SIG-M5 (cell line): ENCODE measurements at places on chromosomes 5 and 9.

DNA sequence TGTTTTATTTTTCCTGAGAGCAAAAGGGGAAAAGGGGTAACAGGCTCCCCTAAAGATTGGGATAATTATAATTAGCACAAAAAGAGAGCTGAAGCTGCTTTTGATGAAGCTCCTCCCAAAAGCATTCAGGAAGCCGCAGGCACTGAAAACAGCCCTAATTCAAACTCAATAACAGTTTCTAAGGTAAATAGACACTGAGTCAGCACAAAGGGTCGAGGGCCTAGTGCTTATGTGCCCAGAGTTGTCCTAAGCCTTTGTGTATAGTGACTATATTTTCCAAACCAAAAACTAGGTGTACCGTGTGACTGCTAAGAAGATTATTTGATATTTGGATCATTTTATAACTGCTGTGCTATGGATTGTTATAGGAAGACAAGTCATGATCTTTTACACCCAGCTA is 67.7 kb downstream of the HMHB1 start:
- no peak for DNase-seq

- no peak for DNase-seq
Measured at GRCh38 chr5:38615981-38616451, 59.6 kb upstream of the LIFR start.

GRCh38 chr5:95162231-95162992 is 122.5 kb downstream of the MCTP1 start:
- peak; percentile 15 for DNase-seq

GRCh38 chr9:90054810-90055209 is 450.0 kb downstream of the GADD45G start:
- no peak for DNase-seq

- no peak for DNase-seq
Measured at GRCh38 chr5:15948190-15948589, 231.4 kb downstream of the MARCHF11 start.

DNA sequence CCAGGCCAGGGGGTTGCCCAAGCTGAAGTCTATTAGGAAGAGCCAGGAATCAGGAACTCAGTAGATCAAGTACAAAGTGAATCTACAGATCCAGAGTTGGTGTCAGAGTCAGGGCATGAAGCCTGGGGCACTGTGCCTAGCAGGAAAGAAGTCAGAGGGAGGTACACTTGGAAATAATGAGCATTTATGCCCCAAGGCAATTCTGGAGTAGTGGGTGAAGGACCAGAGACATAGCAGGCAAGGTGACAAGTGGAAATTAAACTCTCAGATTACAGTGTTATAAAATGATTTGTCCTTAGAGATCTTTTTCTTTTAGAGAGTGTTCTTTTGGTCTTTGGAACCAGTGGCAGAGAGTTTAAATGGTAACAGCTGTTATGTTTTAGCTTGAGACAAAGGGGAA is 138.0 kb downstream of the ADAMTSL1 start:
- no peak for DNase-seq

- DNase-seq, result no peak
Measured at GRCh38 chr5:13218518-13218917, 726.0 kb downstream of the DNAH5 start.

GRCh38 chr9:132485393-132485792 is 75.4 kb downstream of the CFAP77 start:
- no peak for DNase-seq

DNA sequence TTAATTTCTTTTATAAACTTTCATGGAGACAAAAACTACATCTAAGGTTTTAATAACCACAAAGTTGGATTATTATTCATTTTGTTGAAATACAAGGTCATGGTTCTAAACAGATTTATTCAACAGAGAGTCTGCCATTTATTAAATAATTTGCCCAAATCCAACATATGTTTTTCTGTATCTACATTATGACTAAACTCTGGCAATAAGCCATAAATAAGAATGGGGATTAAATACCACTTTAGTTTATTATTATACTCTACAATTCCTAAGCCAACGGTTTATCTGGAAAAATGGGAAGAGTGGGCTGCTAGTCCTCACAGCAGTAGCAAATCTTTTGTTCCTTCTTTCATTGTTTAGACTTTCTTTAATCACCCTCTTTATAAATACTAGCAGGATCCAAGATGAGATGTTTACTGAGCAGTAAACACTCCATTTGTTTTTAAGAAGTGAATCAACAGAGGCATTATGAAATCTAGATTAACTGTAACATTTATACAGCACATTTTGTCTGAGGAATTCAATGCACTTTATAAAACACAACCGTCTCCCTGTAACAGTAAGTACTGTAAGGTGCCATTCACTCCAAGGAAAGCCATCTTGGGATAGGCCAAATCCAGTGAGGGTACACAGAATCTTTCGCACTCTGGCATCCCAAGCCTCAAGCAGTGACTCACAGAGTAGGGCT is 89.7 kb downstream of the DROSHA start:
- DNase-seq, result no peak

GRCh38 chr5:174807471-174807870 is 83.1 kb downstream of the MSX2 start:
- no peak for DNase-seq

DNA sequence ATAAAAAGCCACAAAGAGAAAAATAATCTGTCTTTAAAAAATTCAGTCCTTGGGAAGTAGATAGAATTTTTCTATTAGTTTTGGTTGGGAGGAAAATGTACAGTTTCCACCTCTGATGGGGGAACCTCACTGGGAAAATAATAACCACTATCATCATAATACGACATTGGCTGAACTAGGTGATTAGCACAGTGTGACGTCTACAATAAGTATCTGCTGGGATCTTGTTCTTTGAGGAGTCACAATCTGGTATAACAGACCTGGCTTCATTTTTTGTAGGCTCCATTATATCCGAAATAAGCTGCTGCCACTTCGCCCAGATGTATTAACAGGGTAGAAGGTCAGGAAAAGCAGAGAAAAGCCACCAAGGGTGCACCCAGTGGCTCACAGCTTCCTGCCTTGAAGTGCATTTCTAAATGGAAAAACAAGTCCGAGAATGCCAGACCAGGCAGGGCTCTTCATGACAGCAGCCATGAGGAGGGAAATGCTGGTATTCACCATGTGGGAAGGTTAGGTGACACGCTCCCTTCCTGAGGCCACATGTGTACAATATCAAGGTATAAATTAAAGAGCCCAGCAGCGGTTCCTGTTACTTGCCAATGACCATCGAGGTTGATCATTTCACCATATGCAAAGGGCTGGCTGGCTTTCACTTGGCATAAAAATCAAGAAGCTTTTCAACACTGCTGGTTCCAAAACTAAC is 152.8 kb downstream of the PRELID2 start:
- no peak for DNase-seq

DNA sequence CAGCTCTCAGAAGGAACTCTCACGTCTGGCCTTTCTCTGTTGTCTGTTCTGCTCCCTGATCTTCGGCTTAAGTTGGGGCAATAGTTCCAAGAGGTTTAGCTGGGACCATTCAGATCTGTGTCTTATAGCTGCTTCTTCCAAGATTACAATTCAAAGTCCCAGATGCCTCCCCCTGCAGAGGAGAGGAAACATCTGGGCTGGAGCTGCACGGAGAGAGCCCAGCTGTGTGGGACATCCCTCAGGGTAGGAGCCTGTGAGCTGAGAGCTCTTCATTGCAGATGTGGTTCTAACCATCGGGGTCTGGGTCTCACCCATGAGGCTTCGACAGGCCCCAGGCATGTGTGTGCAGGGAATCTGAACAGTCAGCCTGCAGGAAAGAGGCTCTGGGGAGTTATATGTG is 9.0 kb upstream of the PHF19 start:
- DNase-seq, result no peak

DNA sequence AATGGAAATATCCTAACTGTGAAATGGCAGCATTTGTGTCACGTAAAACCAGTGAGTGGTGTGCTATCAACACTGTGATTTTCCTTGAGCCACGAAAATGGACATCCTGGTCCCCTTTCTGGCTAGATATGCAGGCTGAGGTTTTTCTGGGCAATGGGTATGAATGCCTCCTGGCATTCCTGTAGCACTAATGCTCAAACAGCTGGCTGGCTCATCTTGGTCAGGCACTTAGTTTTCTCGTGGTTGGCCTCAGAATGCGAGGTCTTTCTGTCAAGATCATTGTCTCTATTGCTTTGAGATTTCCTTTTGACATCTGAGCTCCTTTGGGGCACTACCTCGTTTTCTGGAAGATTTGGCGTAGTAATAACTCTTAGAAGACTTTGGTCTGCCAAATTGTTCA is 15.6 kb downstream of the SLC1A3 start:
- no peak for DNase-seq

GRCh38 chr5:142826093-142826492 is 55.9 kb downstream of the ARHGAP26 start:
- DNase-seq, result no peak

DNA sequence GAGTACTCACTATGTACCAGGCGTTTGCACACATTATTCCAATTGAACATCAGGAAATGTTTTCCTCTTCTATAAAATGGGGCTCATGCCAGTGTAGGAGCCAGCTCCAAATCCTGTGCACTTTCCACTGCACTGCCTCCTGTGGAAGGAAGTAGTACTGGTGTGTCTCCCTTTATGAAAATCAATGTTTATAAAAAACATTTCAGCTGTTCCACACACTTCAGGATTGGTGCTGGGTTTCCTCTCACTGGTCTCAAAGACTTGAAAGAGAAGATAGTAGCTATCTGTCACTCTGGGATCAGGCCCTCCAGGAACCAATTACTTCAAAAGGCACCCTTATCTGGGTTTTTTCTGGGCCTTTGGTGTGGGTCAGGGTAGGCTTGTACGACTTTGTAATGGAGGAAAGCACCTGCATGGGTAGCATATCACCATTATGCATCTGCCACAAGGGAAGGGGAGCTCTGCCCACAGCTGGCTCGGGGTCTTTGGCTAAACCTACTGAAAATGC is 32.5 kb downstream of the RAB14 start:
- no peak for DNase-seq

- DNase-seq, result no peak
Measured at GRCh38 chr9:132183134-132183533, 21.3 kb downstream of the NTNG2 start.

DNA sequence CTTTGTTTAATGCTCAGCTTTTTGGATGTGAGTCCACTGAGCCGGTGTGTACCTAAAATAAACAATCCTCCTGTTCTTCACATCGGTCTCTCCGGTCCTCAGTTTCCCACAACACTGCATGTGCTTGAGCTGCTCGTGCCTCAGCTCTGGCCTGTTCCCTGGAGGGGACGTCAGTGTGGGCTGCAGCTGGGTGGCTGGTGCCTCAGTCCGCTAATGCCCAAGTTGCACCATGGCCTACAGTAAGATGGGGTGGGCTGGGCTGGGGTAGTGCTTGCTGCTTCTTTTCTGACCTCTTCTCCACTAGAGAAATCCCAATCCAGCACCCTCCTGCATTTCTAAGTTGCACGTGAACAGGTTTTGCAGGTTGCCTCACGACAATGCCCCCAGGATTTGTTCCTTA is 595 bp upstream of the BTNL9 start:
- no peak for DNase-seq

GRCh38 chr5:133783481-133783880 is 171.1 kb upstream of the FSTL4 start:
- no peak for DNase-seq

DNA sequence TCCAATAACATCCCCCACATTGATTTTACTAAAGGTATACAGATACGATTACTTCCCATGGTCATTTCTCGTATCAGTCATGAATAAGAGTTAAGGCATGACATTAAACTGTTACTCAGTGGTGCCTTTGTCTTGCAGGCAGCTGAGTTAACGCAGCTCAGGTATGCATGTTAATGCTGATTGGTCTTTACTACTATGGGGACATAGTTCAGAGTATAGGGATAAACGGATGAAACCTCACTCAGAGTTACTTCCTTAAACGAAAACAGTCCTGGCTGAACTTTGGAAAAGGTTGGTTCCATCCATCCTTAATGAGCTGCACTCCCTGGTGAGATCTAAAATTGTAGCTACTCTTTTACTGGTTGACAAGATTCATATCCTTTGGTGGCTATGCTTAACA is 87.0 kb downstream of the ACTL7B start:
- DNase-seq, result no peak

- DNase-seq, result no peak
Measured at GRCh38 chr9:88258024-88258423, 119.7 kb upstream of the SPATA31C2 start.

DNA sequence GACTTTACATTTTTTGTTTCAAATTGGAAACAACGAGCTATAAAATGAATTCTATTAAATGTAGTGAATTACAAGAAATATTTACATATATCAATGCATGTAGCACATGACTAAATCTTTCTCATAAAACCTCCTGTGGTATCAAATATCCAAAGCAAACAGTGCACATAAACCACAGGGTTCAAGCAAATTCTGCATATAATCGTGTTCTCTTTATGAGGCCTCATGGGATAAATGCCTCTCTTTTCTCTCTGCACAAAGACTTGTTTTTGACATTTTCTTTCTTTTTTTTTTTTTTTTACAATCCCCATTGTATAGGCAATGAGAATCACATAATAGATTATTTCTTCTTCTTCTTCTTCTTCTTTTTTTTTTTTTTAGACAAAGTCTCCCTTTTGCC is 1117.2 kb upstream of the DMAC1 start:
- no peak for DNase-seq

- no peak for DNase-seq
Measured at GRCh38 chr5:152140347-152140746, 215.7 kb upstream of the GLRA1 start.

- no peak for DNase-seq
Measured at GRCh38 chr5:57455511-57456455, 26.8 kb downstream of the ACTBL2 start.

GRCh38 chr5:72834924-72835323 is 18.5 kb downstream of the TNPO1 start:
- DNase-seq, result no peak

DNA sequence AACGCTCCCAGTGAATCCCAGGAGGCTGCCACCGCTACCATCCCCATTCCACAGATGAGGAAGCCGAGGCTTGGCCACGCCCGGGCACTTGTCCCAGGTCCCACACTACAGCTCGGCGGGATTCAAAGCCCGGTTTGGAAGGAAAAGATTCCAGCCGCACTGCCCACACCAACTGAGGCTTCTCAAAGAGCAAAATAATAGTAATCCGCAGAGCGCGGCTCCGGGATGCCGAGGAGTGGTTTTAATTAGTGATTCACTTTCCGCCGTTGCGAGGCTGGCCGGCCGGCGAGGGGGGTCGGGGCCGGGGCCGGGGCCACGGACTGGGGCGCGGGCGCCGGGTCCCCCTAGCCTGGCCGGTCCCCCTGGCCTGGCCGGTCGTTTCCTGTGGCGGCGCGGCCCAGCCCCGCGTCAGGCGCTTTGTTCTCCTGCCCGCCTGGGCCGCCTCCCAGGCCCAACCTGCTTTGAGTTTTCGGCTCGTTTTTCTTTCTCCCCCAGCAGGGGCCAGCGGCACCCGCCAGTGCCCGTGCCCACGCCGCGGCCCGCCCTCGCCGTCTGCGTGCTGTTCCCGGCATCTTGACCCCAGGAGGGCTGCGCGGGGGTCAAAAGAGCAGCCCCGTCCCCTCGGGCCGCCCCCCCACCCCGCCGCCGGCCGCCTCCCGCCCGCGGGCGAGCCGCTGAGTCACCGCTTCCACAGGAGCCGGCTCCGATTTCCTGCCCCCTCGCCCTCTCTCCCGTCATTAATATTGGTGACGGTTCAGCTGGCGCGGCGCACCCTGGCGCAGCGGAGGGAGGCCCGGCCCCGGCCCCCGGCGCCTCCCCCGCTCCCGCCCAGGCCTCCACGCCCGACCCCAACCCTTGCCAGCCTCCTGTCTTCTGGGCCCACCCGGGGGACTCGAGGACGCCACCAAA is 31.2 kb downstream of the FGF18 start:
- no peak for DNase-seq

GRCh38 chr9:132877824-132878694 is at the start of gene AK8:
Gene AK8 (minus strand): TSS chr9:132878284. CDS start chr9:132878255, 29 bp downstream.
- no peak for DNase-seq

- DNase-seq, result no peak
Measured at GRCh38 chr5:160657622-160658458, 194.2 kb downstream of the ATP10B start.
